NCI-H69 (cell line): ENCODE measurements at places on chromosomes 5 and 9.

GRCh38 chr5:178116143-178116885 is 3.0 kb downstream of the N4BP3 start:
- DNase-seq, result no peak

GRCh38 chr5:80125022-80125961 is 90.1 kb downstream of the THBS4 start:
- DNase-seq, result no peak

DNA sequence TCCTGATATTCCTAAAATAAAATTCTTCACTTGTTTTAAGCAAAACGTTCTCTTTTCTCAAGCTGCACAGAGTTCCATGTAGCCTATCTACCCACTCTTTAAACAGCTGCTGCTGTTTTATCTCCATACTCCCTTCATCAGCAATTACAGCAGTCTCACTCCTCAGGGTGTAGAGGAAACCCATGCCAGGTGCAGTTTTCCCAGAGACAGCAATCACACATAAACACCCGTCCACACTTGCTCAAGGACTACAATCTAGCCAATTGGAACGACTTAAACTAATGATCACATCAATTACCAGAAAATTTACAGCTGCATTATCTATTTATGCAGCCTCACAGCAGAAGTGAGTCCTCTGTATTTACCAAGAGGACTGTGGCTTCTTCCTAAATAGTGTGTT is 141.7 kb downstream of the HTR1A start:
- peak; percentile 79 for DNase-seq

GRCh38 chr5:172561151-172561550 is 79.9 kb upstream of the NEURL1B start:
- DNase-seq, result no peak

DNA sequence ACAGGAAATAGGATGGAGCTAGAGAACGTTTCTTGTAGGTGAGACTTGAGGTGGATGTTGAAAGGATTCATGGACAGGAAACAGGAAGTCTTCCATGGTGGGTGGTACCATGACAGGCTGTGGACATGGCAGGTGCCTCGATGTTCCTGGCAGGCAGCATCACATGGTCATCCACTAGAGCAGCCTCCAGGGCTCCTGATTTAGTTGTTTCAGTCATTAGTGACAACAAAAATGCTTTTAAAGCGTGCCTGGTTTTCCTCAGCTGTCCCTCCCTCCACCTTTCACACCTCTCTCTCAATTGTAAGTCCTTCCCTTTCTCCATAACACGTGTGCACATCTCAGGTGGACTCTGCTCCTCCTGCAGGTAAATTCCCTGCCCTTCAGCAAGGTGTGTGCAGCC is 25.2 kb upstream of the ASPN start:
- no peak for DNase-seq

DNA sequence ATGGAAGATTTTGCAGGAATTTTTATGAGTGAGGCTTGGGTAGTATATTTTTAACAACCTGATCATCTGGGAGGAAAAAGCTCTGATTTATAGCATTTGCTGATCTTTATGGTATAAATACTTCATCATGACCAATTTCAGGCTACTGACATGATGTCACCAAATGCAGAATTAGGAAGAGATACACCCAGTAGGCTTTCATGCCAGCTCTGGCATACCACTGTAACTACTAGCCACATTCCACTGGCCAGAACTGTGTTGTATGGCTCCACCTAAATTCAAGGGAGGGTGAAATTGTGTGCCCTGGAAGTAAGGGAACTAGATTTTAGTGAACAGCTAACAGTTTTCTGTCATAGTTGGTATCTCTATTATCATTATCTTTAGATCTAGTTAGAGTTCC is 17.6 kb downstream of the AP3S1 start:
- DNase-seq, result no peak

DNA sequence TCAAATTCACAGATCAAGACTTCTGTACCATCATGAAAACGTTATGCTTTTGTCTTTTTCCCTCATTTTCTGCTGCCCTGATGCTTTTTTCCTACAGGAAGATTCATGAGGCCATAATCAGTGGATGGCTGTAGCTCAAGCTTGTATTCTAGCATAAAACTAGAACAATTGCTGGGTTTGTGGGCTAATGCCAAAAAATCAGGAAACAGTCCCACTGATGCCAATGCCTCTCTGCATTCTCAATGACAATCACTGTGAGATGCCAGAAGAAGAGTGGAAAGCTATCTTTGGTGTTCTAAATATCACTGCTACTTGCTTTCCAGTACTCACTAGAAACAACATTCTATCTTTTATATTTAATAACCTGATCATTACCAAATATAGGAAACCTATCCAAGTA is 33.3 kb upstream of the FAM170A start:
- DNase-seq, result no peak

DNA sequence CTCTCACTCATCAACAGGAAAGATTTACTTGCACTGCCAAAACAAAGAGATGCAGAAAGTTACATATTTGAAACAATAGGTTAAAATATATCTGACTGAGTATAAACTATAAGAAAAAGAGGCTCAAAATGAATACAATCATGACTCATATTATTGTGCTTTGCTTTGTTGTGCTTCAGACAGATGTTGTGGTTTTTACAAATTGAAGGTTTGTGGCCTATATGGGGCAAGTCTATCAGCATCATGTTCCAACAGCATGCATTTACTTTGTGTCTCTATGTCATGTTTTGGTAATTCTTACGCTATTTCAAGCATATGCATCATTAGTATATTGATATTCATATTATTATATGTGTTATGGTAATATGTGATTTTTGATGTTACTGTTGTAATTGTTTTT is 330.0 kb downstream of the PRR16 start:
- no peak for DNase-seq

GRCh38 chr5:139635191-139635590 is 13.0 kb upstream of the CXXC5 start:
- no peak for DNase-seq

DNA sequence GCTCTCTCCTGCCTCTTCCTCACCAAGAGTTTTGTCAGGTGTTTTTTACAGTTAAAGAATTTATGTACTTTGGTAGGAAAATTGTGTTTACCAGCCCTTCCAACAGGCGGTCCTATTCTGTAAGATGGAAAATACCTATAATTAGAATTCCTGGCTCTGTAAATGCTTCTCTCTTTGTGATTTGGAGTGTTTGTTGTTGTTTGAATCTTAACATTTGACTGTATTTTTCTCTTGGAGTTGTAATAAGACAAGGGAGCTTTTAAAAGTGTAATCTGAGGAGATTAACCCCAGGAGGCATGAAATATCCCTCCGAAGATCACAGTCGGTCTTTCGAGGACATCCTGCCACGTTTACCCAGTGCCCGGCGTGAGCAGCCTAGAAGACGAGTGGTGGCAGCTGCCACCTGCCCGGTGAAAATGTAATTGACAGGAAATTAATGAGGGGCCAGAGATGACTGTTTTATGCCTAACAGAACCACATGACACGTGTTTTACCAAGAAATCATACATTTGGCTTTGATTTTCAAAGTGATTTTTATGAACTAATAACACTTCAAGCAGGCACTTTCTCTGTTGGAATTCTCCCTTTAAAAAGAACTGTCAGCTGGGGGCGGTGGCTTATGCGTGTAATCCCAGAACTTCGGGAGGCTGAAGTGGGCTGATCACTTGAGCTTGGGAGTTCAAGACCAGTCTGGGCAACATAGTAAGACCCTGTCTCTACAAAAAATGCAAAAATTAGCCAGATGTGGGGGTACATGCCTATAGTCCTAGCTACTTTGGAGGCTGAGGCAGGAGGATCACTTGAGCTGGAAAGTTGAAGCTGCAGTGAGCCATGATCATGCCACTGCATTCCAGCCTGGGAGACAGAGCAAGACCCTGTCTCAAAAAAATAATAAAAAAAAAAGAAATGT is 20.0 kb downstream of the ANKRD33B start:
- DNase-seq, result peak; percentile 86

GRCh38 chr9:80957801-80958200 is 731.5 kb downstream of the TLE1 start:
- no peak for DNase-seq

- DNase-seq, result no peak
Measured at GRCh38 chr5:149951138-149951749, 6.7 kb upstream of the PDE6A start.

- peak; percentile 55 for DNase-seq
Measured at GRCh38 chr9:115289757-115290208, 171.8 kb upstream of the TNC start.

DNA sequence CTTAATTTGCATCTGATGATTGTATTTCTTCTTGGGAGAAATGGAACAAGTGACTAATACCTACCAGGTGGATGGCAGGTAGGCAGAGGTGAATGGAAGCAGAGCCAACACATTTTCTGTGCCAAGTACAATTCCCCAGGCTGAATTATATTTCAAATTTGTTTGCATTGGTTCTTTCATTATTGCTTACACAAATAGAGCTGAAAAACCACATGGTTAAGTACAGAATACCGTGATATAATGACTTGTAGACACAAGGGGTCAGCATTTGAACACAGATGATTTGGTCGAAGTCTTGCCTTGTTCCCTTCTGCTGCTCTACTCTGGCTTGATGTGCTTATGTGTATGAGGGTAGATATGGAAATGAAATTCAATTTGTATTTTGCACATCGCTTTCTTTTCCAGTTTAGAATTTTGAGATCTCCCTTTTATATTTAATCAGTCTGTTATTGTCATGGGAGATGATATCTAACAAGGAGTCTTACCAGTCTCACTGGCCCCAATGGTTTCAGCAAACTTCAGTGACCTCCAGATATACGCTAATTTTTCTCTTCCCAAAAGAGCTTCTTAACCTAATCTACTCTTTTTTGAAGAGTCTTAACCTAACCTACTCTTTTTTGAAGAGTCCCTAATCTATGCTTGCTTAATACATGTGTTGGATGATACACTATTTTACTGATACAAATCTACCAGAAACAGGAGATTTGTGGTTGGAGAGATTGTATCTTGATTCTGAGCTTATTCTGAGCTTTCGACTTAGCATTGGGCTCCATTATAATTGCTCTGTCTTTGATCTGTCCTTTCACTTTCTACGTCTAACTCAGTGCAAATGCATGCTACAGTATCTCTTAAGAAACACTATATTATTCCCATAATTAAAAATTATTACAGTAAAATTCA is 88.1 kb downstream of the PCSK1 start:
- DNase-seq, result peak; percentile 95

- peak; percentile 54 for DNase-seq
Measured at GRCh38 chr9:89731262-89732182, 126.7 kb downstream of the GADD45G start.

DNA sequence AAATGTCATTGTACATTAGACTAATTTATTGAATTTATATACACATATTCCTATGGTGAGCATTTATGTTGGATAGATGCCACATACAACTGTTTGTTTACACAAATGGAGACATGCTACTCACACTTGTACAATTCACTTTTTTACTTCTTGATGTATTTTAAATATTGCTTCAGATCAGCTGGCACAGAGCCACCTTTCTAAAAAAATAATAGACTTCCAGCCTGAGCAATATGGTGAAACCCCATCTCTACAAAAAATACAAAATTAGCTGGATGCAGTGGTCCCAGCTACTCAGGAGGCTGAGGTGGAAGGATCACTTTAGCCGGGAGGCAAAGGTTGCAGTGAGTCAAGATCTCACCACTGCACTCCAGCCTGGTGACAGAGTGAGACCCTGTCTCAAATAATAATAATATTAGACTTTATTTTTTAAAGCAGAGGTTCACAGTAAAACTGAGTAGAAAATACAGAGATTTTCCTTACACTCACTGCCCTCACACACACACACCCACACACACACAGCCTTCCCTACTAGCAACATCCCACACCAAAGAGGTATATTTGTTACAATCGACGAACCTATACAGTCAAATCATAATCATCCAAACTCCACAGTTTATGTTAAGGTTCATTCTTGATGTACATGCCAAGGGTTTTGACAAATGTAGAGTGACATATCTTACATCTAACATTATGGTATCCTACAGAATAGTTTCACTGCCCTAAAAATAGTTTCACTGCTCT is 16.5 kb upstream of the ADRB2 start:
- peak; percentile 19 for DNase-seq

- DNase-seq, result no peak
Measured at GRCh38 chr9:127538849-127539258, 73.2 kb upstream of the STXBP1 start.

DNA sequence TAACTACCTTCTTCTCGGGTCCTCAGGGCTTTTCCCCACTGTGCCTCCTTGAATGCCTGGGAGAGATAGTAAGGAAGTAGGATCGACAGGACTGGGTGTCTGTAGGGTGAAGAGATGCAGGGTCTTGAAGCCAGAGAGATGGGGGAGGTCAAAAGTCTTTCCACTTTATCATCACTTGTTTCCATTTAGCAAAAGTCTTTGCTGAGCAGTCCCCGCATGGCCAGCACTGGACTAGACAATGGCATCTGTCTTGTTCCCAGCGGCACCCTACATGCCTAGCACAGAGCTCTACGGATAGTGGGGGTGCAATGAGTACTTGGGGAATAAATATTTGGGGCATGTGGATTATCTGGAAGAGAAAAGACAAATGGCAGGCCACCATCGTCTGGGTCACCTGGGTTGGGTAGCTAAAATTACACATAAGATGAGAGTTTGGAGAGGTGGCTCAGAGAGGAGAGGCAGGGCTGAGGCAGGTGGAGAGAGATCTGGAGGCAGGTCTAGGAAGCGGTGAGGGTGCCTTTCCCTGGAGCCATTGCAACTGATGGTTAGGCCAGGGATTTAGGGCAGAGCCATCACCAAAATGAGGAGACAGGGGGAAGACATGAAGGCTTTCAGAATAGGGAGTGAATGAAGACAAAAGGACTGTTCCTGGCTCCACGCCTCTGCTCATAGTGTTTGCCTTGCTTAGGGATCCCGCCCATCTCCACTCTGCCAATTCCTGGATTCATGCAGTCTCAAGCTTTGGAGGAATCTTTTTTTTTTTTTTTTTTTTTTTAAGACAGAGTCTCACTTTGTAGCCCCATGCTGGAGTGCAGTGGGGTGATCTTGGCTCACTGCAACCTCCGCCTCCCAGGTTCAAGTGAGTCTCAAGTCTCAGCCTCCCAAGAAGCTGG is 250.8 kb upstream of the KLF4 start:
- DNase-seq, result peak; percentile 72

- peak; percentile 37 for DNase-seq
Measured at GRCh38 chr9:28938981-28939380, 1365.7 kb upstream of the C9orf72 start.

DNA sequence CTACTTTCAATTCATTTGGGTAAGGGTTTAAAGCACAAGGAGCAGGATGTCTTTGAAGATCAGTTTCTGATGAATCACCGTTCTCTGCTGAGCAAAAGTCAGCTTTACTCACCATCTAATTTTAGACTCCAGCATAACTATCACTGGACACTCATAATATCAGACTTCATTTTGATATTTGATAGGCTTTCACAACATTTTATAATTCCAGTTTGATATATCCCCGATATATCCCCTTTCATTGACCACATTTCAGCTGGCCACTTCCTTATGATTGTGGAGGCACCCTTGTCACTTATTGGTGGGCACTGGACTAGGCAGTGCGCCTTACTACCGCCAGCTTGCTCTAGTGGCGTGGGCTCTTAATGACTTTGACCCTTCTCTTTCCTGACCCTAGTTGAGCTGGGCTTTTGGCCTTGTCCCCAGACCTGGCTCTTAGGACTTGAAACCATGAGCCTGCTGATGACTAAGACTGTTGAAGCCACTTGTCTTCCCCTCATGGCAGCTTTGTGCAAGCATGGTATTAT is 46.8 kb downstream of the CYSTM1 start:
- DNase-seq, result no peak
